ENCODE measurements at places on chromosomes 5 and 9.

DNA sequence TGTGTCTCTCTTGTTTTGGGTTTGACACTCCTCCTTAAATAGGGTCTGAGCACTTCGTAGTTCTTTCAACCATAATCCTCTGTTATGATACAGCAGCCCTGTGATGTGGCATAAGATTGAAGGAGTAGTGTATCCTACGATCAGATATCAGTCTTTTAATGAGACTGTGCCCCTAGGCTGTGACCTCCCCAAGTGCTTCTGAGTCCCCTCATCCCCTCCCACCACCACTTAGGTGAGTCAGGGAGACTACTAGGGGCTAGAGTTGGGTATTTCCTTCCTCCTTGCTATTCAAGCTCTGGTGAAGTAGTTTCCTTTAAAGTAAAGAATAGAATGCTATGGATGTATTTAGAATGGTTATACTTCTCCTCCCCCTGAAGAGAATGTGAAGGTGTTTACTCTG is 637.2 kb upstream of the GRAMD2B start:
- no peak for DNase-seq

- no peak for DNase-seq
Observed at GRCh38 chr9:114196979-114197622, 41.8 kb downstream of the COL27A1 start.

DNA sequence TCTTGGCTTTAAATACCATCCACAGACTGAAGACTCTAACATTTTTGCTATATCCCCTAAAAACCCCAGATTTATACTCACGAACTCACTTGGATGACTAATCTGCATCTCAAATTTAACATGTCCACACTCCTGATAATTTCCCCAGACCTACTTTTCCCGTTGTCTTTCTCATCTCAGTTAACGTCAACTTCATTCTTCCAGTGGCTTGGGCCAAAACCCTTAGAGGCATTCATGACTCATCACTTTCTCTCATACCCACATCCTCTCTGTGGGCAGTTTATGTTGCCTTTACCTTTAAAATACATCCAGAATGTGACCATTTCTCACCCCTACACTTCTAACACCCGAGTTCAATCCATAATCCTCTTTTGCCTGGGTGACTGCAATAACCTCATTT is 96.7 kb downstream of the EDIL3 start:
- DNase-seq, result peak; percentile 54

DNA sequence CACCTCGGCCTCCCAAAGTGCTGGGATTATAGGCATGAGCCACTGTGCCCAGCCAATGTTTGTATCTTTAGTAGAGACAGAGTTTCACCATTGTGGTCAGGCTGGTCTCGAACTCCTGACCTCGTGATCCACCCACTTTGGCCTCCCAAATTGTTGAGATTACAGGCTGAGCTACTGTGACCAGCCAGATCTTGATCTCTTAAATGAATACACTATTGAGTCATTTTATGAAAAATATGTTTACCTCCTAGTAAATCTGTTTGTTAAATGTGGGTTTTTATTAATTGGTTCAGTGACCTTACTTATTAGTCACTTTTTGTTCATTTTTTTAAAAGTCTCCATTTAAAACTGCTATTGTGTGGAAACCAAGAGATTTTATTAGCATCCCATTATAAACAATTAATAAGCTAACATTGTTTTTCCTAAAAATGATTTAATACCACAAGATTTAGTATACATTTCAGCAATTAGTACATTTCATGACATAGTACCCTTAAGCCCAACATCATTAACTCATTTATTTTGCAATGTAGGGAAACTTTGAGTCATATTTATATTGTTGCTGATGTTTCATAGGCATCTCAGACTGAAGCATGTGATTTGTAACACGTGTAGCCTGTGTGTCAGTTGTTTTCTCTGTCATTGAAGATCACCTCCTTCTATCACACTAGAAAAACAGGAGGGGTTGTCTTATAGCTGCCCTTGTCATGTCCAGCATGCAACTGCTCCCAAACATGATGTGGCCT is 261.2 kb downstream of the TAF11L14 start:
- DNase-seq, result no peak

GRCh38 chr9:30015073-30015472 is 2369.4 kb upstream of the ACO1 start:
- no peak for DNase-seq

DNA sequence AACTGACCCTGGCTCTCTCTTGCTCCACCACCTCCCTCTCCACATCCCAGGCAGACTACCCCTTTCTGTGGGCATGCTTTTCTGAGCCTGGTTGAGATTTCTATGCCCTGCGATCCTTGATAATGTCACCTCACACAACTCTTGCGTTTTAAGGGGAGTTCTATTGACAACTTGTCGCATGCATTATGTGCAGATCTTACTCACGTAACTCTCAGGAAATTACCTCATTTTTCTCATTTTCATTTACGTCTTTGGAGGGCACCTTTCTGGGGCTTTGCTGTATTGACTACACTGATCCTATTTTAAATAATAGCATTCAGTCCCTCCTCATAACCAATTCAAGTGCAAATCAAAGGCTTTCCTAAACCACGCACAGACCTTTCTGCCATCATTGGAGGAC is 140.4 kb upstream of the WWC1 start:
- DNase-seq, result no peak

DNA sequence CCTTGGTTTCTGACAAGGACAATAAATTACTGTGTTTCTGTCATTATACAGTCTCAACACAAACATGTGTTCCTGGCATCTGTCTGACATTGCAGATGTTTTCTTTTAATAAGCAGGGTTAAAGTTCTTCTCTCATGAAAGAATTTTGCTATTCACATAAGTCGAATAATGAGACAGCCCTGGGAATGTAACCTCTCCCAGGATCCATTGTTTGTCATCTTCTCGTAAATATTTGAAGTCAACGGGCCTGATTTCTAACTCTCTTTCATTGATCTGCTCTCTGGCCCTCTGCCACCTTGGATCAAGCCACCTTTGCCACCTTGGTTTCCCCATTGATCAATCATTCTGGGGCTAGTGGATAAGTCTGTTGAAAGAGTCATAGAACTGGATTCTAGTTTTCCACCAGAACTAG is 12.9 kb upstream of the CAST start:
- DNase-seq, result no peak

GRCh38 chr9:132539096-132539495 is 43.3 kb upstream of the BARHL1 start:
- no peak for DNase-seq
